ENCODE measurements at places on chromosomes 2 and 18.

- DNase-seq, result no peak
These were observed 575.3 kb upstream of the RAB6C start for GRCh38 chr2:129404000-129404685.

GRCh38 chr2:226999661-227000060 is 163.8 kb downstream of the RHBDD1 start:
- no peak for DNase-seq

GRCh38 chr18:30971338-30971956 is 71.1 kb downstream of the DSC3 start:
- DNase-seq, result peak; percentile 49

- no peak for DNase-seq
These were observed 603.1 kb upstream of the HS6ST1 start for GRCh38 chr2:128921751-128922150.

DNA sequence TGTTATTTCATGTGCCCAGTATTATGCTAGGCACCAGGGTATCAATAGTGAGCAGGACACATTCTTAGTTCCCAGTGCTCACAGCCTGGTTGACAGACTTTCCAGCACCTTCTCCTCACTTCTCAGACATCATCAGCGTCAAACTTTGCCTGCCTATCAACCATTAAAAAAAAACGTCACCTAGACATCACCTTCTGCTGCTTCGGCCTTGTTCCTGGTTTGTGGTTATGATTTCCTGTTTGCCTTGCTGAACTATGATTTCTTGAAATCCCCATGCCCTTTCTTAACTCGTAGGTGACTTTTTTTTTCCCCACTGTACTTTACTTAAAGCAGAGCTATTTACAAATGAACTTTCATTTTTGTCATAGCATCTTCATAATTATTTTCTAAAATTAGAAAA is 60.4 kb upstream of the NABP1 start:
- no peak for DNase-seq

- peak; percentile 98 for DNase-seq
These were observed 16.8 kb upstream of the LYPD6 start for GRCh38 chr2:149313512-149313972.

DNA sequence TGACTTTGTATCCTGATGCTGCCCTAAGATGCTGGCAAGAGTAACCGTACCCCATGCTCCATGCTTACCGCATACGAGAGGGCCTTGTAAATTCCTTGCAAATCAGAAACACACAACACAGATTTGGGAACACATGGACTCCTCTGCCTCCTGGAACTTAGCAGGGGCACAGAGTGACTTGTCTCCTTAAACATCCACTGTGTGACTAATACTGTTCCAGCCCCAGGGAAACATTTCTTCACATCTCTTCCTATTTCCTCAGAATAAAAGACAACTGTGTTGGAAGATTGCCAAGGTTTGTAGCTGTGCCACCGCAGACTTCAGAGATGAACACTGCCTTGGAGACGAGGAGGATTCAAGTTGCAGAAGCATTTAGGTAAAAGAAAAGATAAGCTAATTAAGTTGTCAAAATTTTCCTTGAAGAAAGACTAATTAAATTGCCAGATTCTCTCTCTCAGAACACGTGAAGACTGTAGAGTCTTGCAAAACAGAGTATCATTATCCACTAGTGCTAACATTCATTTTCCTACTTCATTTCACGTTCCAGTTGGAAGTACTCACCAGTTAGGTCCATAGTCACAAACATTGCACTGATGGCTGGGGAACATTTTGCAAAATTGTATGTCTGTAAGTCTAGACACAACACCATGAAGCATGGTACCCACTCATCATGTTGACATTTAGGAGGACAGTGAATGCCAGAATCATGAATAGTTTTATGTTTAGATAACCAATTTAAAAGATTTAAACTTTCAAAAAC is 188.8 kb downstream of the TSN start:
- no peak for DNase-seq

DNA sequence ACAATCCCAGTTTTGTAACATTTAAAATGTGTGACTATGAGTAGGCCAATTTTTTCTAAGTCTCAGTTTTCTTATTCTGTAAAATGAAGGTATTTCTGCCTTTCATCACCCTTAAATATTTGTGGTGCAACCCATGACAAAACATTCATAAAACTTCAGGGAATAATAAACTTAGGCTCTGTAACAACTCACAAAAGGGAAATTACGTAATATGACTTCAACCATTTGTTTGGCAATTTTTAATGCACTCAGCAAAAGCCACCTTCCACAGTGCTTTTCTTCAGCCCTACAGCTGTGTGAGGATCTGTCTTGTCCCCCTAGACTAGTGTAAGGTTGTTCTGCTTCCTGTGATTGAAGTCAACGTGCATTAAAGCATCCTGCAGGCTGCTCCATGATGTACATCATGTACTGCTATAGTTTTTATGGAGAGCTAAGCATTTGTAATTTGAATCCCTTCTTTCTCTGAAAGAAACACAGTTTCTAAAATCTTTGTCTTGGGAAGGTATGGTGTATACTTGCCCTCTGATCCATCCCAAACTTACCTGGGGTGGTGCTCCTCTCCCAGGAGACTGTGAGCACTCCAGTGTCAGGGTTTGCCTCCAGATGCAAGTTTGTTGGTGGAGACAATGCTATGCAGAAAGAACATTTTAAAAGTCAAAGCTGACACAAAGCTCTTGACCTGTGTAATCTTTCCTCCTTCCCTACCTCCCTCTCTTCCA is 39.1 kb downstream of the FN1 start:
- DNase-seq, result no peak

DNA sequence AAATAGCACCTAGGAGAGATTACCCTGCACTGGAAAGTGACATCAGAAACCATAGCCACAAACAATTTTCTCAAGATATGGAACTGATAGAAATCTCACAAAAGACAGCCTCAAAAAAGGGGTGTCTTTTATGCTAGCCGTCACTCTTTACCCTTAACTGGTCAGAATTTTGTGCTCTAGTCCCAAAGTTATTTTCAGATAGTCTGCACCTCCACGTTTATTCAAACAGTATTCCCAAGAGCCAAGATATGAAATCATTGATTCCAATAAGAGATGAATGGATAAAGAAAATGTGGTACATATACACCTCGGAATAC is 23.5 kb upstream of the PMAIP1 start:
- no peak for DNase-seq

GRCh38 chr2:201447086-201447485 is 4.2 kb downstream of the TRAK2 start:
- DNase-seq, result no peak

- DNase-seq, result no peak
These were observed 215.6 kb downstream of the MTX2 start for GRCh38 chr2:176484838-176485237.

GRCh38 chr2:189654641-189655040 is 6.6 kb upstream of the ASNSD1 start:
- DNase-seq, result no peak

- no peak for DNase-seq
These were observed 422.1 kb downstream of the PARD3B start for GRCh38 chr2:204967199-204967960.

DNA sequence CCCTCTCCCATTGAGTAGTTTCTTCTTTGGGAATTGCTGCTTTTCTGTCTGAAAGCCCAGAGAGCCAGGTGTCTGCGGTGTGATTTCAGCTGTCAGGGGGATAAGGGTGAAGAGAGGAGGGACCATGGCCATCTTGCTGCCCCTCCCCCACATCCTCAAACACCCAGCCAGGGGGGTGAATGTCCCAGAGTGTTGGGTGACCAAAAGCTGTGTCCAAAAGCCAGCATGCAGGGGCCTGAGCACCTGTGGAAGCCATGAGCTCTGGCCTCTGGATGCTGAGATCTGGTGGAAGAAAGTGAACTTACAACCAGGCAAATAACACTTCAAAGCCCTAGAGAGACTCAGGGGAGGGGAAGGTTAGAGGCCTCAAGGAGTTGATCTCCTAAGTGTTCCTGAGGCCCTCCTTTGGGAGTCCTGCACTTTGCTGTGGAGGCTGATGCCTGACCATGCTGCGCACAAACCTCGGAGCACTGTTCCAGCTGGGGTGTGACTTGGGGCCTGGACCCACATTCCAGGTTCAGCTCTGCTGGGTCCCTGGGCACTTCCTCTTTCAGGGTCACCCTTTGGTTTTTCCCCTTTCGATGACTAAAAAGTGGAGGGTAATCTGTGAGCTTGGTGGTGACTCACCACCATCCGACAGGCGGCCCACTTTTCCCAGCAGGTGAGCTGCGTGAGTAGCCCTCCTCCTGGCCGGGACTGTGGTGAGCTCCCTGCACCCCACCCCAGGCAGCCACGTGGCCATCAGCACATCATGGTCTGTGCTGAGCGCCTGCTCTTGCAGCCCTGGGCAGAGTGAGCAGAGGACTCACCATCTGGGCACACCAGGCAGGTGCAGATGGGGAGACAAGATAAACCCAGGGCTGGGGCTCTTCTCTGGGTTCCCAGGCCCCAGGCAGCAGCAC is 66.8 kb upstream of the FOSL2 start:
- DNase-seq, result no peak

DNA sequence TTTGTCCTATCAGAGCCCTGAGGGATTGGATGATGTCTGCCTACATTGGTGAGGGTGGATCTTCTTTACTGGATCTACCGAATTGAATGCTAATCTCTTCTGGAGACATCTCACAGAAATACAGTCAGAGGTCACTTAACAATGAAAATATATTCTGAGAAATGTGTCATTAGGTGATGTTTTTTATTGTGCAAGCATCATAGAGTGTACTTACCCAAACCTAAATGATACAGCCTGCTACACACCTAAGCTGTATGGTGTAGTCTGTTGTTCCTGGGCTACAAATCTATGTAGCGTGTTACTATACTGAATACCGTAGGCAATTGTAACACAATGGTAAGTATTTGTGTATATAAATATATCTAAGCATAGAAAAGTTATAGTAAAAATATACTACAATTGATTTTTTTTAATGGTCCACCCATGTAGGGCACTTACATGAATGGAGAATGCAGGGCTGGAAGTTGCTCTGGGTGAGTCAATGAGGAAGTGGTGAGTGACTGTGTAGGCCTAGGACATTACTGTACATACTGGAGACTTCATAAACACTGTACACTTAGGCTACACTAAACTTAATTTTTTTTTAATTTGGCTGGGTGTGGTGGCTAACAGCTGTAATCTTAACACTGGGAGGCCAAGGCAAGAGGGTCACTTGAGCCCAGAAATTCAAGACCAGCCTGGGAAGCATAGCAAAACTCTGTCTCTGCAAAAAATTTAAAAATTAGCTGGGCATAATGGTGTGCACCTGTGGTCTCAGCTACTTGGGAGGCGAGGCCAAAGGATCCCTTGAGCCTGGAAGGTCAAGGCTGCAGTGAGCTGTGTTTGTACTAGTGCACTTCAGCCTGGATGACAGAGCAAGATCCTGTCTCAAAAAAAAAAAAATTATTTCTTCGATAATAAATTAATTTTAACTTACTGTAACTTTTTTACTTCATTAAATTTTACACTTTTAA is 226.3 kb upstream of the UBE2E3 start:
- DNase-seq, result no peak

GRCh38 chr2:207230261-207231105 is 64.7 kb upstream of the KLF7 start:
- DNase-seq, result no peak

- DNase-seq, result no peak
These were observed 88.9 kb upstream of the PMAIP1 start for GRCh38 chr18:59810735-59811520.

GRCh38 chr18:76604108-76604934 is 109.3 kb upstream of the ZNF516 start:
- no peak for DNase-seq

- DNase-seq, result no peak
These were observed 333.9 kb downstream of the LPIN1 start for GRCh38 chr2:12080360-12080759.

DNA sequence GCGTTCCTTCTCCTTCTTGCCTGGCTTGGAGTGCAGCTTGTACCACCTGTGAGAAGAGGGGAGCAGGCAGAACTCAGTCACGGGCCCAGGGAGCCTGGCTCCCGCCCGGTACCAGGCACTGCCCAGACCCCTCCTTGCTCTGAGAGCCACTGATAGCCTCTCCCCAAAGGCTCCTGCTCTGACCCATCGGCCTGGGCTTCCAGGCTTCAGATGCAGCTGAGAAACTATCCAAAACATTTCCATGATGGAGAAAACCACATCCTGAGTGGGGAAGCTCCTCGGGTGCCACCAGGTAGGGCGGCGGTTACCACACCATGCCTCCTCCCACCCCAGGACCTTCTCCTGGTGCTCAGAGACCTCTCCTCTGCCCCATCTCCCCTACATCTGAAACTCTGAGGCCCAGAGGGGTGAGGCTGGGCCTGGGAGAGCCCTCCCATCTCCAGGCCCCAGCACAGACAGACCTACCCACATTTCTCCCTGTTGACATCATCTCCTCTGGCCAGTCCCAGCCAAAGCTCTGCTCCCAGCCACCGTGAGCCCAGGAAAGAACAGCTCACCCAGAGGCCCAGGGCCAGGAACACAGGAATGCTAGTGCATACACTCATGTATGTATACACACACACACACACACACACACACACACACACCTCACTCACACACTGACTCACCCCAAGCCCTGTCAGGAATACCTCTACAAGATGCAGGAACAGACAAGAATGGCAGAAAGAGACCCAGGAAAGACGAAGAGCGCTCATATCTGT is 17.9 kb upstream of the SFXN5 start:
- DNase-seq, result no peak

- DNase-seq, result no peak
These were observed 56.0 kb downstream of the DCDC2C start for GRCh38 chr2:3759331-3759730.

DNA sequence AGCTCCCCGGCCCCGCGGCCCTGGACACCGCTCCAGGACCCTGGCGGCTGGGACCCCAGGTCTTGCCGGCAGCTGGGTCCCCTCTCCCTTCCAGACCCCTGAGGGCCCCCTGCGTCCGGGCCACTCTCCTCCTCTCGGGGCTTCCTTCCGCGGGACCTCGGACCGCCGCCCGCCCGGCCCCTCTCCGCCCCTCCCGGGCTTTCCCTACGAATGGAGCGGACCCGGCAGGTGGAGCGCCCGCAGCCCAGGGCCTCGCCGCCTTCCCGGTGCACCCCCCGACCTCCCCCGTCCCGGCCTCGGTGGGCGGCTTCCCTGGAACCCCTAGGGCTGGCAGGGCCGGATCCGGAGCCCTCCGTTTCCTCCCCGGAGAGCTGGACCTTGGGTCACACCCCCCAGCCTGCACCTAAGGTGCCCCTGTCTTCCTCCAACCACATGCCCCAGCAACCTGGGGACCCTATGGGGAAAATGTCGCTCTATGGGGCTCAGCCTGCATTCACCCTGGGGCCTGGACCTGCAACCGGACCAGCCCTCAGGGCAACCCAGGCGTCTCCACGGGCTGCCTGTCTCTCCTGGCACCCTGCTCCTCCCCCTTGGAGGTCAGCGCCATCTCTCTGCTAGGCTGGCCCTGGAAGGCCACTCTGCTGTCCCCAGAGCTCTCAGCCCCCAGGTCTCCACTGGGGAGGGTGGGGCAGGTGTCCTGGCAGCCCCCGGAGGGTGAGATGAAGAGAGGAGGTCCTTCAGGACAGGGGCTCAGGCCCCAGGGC is 730 bp downstream of the B3GNT7 start:
- DNase-seq, result no peak

DNA sequence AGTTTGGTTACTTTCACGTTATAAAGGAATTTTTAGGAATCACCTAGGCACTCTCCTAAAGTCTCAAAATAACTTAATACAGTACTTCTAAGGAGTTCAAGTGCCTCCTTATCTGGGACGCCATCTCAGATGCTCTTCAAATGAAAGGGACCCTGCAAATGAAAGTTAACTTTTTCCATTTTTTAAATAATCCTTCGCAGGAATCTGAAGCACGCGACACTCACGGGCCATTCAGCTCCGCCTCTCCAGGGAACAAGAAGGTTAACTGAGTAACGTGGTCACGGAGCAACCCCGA is 537 bp upstream of the ZC3H15 start:
- no peak for DNase-seq
